ENCODE measurements at places on chromosomes 5 and 9. TPM values are rescaled to one million over a fixed set of nuclear protein-coding genes. Genes with fewer than 3 reads are reported as not detected.

Gene MYOZ3
- 2.6 TPM for total RNA-seq

Gene C5orf52
- not detected for total RNA-seq

Gene SLC46A2
- not detected for total RNA-seq

Gene TAF1L
- total RNA-seq, result not detected

- no peak for DNase-seq
Observed at GRCh38 chr5:134000696-134001453, 3.9 kb downstream of the VDAC1 start.

DNA sequence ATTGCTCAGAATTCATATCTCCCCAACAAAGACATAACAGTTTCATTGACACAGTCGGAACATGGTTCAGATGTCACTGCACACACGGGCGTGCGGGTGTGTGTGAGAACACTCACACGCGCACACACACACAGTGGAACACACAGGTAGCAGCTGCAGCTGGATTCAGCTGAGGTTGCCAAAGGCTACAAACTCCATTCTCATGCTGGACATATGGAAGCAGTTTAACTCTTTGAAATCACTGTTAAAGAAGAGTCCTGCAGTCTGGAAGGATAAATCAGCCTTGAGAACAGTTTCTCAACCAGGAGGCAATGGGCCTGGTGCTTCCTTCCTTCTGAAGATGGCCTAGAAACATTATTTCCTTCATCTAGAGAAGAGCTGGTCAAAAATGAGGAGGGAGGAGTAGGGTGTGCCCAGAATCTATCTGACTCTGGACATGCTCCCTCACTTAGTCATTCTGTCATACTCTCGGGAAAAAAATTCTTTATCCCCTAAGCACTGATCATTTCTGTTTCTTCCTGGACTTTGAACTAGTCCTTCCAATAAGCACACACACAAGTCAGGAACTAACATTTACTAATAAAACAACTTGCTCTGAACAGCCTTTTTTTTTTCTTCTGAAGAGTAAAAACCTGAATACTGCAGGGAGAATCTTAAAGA, 160.6 kb downstream of the ZDHHC21 start:
- DNase-seq, result no peak

DNA sequence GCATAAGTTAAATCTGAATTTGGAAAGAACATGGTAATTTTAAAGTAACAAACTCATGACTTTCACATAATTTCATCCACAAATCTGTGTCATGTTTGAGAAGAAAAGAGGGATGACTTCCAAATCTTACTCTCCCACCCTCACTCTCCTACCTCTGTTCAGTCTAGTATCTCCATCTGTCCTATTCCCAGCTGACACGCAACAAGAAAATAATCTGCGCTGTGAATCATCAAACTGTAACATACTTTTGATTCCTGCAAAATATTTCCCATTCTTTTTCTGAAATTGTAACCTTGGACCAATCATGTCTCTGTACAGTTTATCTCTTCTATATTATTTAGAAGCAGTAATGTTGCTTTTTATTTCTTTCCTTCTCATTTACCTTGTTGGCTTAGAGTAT, 91.4 kb downstream of the SLC12A2 start:
- no peak for DNase-seq

DNA sequence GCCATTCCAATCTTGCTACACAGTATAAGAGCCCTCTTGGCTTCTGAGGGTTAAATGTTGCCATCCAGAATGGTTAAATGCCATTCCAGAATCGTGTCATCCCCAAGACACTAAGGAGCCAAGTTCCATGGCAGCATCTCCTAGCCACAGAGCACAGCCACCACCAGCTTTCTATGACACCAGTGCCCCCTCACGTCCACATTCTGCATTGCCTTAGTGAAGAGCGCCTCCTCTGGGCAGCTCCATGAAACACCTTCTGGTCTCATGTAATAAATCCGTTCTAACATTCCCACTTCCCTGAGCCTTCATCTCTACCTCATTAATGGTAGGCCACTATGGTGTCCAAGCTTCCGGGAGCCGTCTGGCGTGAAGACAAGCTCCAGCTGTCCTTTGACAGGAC, 12.4 kb downstream of the CBY3 start:
- DNase-seq, result peak; percentile 43

- no peak for DNase-seq
Observed at GRCh38 chr5:59615272-59615671, 278.3 kb downstream of the PDE4D start.

DNA sequence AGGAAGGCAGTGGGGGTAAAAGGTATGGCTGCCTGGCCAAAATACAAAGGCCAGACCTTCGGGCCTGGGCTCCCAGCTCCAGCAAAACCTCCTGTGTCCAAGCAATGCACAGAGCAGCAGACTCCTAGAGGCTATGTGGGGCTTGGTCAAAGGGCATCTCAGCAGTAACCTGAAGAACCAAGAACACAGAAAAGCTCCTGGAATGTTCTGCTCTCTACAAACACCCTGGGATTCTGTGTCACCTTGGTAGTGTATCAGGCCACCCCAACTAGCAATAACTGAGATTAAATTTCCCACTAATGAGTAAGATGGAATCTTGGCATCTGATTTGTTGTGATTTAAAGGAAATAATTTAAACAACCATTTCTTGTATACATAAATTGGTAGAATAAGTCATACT, 158.6 kb downstream of the GLIS3 start:
- no peak for DNase-seq

Measured in neural crest cell (in vitro differentiated cells).